SW 1271 (cell line): ENCODE measurements at places on chromosomes 12 and 14.

DNA sequence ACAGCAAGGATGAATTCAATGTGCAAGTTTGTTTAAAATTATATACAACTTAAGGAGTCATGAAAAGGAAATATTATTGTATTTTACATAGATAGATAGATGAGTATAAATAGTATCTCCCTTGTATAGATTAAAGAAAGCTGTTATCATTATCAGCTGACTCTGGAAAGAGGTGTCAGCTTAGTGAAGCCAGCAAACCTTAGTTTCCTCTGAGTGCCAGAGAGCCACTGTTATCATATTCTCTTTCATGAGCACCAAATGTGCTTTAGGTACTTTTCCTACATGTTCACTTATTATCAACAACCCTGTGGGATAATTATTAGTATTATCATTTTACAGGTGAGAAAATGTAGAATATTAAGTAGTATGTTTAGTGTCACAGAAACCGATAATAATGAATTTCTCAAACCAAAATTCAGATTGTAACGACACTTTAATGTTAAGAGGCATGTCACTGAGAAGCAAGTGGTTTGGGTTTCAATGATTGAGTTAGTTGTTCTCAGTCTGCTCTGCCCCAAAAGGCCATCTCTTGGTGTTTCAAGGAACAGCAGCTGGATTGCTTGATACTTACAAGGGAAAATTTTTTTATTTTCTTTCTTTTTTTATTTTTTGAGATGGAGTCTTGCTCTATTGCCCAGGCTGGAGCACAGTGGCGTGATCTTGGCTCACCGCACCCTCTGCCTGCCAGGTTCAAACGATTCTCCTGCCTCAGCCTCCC, 53.7 kb downstream of the PLEKHA5 start:
- DNase-seq = peak; percentile 28

GRCh38 chr14:77961847-77962580, 162.1 kb downstream of the ADCK1 start:
- no peak for DNase-seq

GRCh38 chr12:124605150-124605882, 37.9 kb upstream of the NCOR2 start:
- no peak for DNase-seq

DNA sequence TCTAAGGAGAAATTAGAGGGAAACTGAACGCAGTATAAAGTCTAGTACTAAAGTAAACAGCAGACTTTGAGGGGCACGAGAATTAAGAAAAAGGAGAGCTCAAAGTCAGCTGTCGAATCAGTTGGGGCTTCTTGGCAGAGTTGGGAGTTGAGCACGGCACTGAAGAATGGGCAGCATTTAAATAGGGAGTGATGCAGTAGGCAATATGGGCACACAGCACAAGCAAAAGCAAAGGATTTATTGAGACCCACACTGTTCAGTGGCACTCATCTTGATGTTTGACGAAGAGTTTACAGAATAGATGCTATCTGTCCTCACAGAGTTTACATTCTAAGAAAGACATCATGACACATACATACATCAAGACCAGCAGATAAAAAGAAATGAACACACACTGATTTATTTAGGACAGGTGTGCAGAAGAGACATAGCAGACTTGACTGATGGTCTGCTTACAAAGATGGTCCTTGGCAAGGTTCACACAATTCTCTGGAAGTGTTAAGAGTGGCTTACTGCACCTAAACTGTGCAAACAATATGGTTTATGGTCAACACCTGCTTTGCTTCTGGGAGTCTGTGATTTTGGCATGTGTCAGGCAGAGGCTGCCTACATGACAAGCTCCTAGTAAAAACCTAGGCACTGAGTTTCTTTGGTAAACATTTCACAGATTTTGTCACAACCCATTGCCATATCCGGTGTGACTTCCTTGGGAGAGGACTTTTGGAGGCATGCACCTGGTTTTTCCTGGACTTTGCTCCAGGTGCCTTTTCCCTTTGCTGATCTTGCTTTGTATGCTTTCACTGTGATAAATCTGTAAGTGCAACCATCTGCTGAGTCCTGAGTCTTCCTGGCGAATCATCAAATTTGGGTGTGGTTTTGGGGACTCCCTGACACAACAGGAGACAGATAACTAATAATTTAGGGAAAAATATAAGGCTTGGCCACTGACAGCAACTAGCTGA, 26.3 kb downstream of the ALKBH1 start:
- DNase-seq = no peak
